ENCODE measurements at places on chromosomes 5 and 9.
A peak's percentile ranks its signal among the peaks of the same experiment; 100 is the strongest.

DNA sequence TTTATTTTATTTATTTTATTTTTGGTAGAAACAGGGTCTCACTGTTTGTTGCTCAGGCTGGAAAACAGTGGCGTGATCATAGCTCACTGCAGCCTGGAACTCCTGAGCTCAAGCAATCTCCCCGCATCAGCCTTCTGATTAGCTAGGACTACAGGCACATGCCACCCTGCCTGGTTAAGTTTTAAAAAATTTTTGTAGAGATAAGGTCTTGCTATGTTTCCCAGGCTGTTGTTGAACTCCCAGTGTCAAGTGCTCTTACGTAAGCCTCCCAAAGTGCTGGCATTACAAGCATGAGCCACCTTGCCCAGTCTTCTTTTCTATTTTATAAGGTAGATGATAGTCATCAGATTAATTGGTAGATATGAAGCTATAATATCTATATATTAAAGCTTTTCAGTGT lies 382.7 kb downstream of the CDH12 start:
- H3K36me3 ChIP-seq = peaks cover 7% of the 10 kb centered on the region
- no peak for DNase-seq
- no peak overlapping the region for H3K4me3 ChIP-seq
- no peaks in the 10 kb centered on the region for H3K27me3 ChIP-seq
- no peaks in the 10 kb centered on the region for H3K4me1 ChIP-seq

- H3K27me3 ChIP-seq = no peaks in the 10 kb centered on the region
- no peak overlapping the region for H3K4me3 ChIP-seq
- no peaks in the 10 kb centered on the region for H3K36me3 ChIP-seq
- H3K27ac ChIP-seq = no peak overlapping the region
Measured at GRCh38 chr9:112819635-112820496, 69.3 kb downstream of the SNX30 start.

DNA sequence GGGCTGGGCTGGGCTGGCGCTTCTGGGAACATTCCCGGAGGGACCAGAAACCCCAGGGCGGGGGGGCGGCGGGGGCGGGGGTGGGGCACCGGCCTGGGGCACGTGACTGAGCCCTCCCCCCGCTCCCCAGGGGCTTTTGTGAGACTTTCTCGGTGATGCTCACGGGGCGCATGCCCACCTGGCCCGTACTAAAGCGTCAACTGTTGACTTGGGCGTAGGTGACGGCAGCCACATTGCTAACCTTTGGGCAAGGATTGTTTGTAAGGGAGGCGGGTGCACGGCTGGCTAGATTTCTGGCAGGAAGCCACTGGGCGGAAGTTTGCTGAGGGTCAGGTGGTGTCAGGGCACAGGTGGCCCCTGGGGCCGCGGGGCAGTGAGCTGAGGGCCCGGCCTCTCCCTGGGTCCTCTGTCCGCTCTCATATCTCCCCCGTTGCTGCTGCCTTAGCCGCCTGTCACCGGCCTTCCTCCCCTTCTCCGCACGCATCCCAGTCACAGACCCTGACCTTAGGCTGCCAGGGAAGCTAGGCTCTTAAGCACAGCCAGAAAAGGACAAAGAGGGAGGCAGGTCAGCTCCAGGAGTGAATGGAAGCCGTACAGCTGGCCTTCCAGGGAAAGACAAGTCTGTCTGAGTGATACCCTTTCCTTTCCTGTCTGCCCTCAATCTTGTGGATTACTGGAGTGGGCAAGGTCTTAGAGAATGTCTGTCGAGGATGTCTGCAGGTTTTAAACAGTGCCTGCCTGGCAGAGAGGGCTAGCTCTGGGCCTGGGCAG lies 812 bp downstream of the CACFD1 start:
- H3K27me3 ChIP-seq = no peaks in the 10 kb centered on the region
- no peak for DNase-seq
- H3K4me3 ChIP-seq = peak overlapping the region; percentile 55
- no peaks in the 10 kb centered on the region for H3K4me1 ChIP-seq
- no peak overlapping the region for H3K27ac ChIP-seq
- H3K36me3 ChIP-seq = no peaks in the 10 kb centered on the region

GRCh38 chr9:117425566-117425965 lies 10.7 kb upstream of the ASTN2 start:
- H3K27ac ChIP-seq = no peak overlapping the region
- peaks cover 9% of the 10 kb centered on the region for H3K27me3 ChIP-seq
- no peak overlapping the region for H3K4me3 ChIP-seq
- H3K4me1 ChIP-seq = no peaks in the 10 kb centered on the region
- H3K36me3 ChIP-seq = no peaks in the 10 kb centered on the region
- DNase-seq = no peak

DNA sequence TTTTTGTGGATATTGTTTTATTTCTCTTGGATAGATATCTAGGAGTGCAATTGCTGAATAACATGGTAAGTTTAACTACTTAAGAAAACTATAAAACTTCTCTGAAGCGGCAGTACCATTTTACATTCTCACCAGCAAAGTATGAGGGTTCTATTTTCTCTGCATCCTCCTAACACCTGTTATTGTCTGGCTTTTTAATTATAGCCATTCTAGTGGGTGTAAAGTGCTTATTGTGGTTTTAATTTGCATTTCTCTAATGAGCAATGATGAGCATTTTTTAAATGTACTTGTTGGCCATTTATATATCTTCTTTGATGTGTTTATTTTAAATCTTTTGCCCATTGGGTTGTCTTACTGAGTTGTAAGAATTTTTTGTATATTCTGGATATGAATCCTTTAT lies 28.7 kb downstream of the SMIM32 start:
- H3K4me1 ChIP-seq = peaks cover 10% of the 10 kb centered on the region
- H3K4me3 ChIP-seq = no peak overlapping the region
- H3K36me3 ChIP-seq = peaks cover 13% of the 10 kb centered on the region
- no peak overlapping the region for H3K27ac ChIP-seq

DNA sequence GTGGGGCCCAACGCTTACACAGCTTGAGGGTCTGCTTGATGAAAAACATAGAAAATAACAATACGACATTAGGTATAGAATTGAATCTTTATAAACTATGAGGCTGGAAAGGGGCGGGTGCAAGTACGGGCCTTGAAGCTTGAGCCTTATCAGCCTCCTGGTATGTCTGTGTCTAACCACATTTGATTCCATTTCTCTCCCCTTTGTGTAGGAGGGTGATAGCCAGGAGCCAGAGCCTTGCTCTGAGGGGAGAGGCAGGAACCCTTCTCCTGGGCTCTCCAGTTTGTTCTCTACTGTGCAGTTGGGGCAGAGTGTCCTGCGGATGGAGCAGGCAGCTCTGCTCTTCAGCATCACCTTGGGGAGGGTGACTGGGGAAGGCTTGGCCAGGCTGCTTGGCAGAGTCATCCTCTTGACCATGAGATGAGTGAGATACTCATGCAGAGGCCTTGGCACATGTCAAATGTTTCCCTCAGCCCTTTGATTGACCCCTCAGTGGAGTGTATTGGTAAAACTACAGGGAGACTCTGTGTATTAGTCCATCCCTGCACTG lies 153.5 kb downstream of the SEMA6A start:
- no peak overlapping the region for H3K27ac ChIP-seq
- no peak overlapping the region for H3K4me3 ChIP-seq
- no peaks in the 10 kb centered on the region for H3K27me3 ChIP-seq
- no peak for DNase-seq

GRCh38 chr5:39605145-39605544 lies 180.4 kb upstream of the DAB2 start:
- H3K36me3 ChIP-seq = no peaks in the 10 kb centered on the region
- H3K27me3 ChIP-seq = peaks cover 23% of the 10 kb centered on the region
- H3K4me3 ChIP-seq = no peak overlapping the region
- H3K4me1 ChIP-seq = no peaks in the 10 kb centered on the region
- DNase-seq = no peak

DNA sequence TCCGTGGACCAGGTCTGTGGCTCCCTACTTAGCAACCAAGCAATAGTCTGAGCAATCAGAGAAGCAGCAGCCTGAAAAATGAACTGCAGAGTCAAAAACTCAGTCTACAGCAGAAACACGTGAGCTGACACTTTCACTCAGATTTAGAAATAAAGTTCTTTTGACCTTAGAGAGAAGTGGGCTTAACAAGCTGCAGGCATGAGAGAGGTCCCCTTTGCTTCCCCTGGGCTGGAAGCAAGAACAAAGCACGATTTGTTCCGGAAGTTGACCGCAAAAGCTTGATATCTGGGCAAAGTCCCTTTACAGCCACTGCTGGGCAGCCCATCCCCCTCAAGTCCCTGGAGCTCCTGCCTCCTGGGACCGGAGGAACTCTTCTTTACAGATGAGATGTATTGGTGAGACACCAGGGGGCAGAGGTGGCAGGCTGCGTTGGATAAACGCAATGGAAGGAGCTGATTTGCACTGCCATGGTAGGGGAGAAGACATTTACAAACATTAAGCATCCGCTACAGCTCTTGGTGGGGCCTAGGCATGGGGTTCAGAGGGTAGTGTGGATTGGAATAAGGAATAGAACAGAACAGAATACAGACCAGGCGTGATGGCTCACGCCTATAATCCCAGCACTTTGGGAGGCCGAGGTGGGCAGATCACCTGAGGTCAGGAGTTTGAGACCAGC lies 5.8 kb upstream of the SOWAHA start:
- no peak overlapping the region for H3K27ac ChIP-seq
- H3K4me1 ChIP-seq = peaks cover 2% of the 10 kb centered on the region
- H3K4me3 ChIP-seq = no peak overlapping the region
- no peak for DNase-seq

DNA sequence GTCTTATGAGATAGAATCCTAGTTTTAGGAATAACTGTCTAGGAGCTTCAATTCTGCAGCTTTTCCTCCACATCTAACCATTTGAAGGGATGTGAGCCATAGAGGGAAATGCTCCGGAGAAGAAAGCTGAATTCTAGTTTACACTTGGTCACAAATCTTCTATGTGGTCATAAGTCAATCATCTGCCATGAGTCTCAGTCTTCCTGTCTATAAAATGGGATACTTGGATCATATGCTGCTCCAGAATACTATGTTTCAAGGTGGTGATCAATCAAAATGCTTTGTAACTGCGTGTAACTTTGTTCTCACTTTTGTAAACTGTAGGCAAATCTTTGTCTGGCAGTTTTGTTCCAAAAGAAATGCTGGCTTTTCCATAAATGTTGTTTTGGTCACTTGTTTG lies 152.0 kb upstream of the SV2C start:
- no peak for DNase-seq
- H3K27me3 ChIP-seq = peaks cover 9% of the 10 kb centered on the region
- no peaks in the 10 kb centered on the region for H3K36me3 ChIP-seq
- no peak overlapping the region for H3K4me3 ChIP-seq

DNA sequence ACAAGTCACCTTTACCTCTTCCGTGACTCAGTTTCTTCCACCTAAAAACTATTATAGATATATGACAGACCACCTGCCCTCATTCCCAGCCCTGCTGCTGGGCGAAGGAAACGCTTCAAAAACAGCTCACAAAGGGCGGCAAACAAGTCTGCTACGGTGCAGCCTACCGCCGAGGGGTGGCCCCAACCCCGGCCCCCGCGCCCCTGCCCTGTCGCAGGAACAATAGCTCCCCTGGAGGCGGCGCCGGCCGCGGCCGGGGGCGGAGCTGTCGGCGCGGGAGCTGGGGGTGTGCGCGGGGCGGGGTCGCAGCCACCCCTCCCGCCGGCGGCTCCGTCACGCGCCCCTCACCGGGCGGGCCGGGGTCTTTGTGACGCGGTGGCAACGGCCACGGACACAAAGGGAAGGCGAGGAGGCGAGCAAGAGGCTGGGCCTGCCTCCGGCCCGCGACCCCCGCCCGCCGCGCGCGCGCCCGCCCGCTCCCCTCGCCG lies at the start of gene TMEFF1:
Gene TMEFF1, plus strand, starts transcription at position 362 of the 488 bp plus-strand sequence. CDS start 396 bp downstream, outside the sequence.
- peak within 1 kb of the TSS; percentile 75 for H3K4me3 ChIP-seq
- no peak for DNase-seq
- no peaks in the 10 kb centered on the region for H3K36me3 ChIP-seq
- peaks cover 6% of the 10 kb centered on the region for H3K4me1 ChIP-seq

GRCh38 chr9:81877047-81877446 lies 51.2 kb upstream of the SPATA31D4 start:
- no peak overlapping the region for H3K4me3 ChIP-seq
- H3K27ac ChIP-seq = no peak overlapping the region
- no peak for DNase-seq
- H3K36me3 ChIP-seq = no peaks in the 10 kb centered on the region

GRCh38 chr9:23823986-23824829 lies 1.8 kb downstream of the ELAVL2 start:
- no peak for DNase-seq
- no peak overlapping the region for H3K4me3 ChIP-seq
- H3K4me1 ChIP-seq = no peaks in the 10 kb centered on the region
- H3K27me3 ChIP-seq = no peaks in the 10 kb centered on the region
- peaks cover 10% of the 10 kb centered on the region for H3K36me3 ChIP-seq

DNA sequence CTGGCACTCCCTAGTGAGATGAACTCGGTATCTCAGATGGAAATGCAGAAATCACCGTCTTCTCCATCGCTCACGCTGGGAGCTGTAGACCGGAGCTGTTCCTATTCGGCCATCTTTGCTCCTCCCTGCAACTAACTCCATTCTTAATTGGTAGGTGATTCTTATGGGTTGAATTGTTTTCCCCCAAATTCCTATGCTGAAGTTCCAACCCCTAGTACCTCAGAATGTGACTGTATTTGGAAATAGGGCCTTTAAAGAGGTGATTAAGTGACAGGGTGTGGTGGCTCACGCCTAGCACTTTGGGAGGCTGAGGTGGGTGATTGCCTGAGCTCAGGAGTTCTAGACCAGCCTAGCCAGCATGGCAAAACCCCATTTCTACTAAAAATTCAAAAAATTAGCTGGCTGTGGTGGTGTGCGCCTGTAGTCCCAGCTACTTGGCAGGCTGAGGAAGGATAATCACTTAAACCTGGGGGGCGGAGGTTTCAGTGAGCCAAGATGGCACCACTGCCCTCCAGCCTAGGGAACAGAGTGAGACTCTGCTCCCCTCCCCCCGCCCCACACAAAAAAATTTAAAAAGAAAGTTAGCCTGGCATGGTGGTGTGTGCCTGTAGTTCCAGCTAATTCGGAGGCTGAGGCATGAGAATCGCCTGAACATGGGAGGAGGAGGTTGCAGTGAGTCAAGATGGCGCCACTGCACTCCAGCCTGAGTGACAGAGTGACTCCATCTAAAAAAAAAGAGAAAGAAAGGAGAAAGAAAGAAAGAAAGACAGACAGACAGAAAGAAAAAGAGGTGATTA lies 25.2 kb upstream of the FOCAD start:
- DNase-seq = no peak
- H3K4me3 ChIP-seq = peak overlapping the region; percentile 25
- no peaks in the 10 kb centered on the region for H3K4me1 ChIP-seq
- H3K27ac ChIP-seq = no peak overlapping the region
- H3K27me3 ChIP-seq = peaks cover 6% of the 10 kb centered on the region

DNA sequence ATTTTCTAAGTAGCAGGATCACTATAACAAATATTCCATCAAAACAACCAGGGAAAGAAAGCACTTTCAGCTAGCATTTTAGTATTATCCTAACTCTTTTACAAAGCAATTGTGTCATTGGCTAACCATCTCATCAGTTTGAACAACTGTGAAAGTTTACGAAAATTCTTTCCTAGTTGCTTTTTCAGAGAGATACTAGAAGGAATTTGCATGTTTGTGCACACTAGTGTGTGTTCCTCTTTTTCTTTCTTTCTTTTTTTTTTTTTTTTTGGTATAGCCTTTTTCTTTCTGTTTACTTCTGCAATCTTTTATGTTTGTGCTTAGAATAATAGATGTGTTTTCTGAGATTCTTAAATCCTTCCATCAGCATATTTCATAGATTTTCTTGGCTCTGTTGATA lies 124.7 kb upstream of the SEMA6A start:
- no peaks in the 10 kb centered on the region for H3K4me1 ChIP-seq
- DNase-seq = no peak
- H3K27ac ChIP-seq = no peak overlapping the region
- H3K36me3 ChIP-seq = no peaks in the 10 kb centered on the region
- H3K27me3 ChIP-seq = no peaks in the 10 kb centered on the region

All from natural killer cell treated with Interleukin-12 subunit alpha and Interleukin-12 subunit beta and Interleukin-15 and Interleukin-18, amount 100 ng/mL, for 72 hours (primary cell).